Natural killer cell (primary cell): ENCODE measurements at places on chromosomes 13 and 19. TPM values are rescaled to one million over a fixed set of nuclear protein-coding genes. Genes with fewer than 3 reads are reported as not detected.

DNA sequence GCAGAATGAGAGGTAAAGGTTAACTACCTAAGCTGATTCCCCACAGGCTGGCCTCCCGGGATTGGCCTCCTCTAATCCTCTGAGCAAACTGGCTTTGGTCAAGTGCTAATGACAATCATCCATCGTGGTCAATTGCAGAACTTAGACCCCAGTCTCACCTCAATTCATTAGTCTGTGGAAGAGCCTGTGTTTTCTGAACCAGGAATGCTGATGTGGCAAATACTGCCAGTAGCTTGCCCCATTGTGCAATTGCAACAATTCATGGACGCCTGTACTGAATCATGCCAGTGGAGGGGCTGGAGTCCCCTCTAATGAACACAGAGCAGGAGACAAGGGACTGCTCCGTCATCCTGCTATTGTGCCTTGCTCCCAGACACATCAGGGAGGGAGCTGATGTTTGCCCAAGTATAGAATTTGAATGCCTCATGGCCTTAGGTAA lies 1256.5 kb downstream of the EFNB2 start:
- no peak overlapping the region for H3K4me3 ChIP-seq
- H3K27me3 ChIP-seq: no peaks in the 10 kb centered on the region
- no peak for DNase-seq
- H3K27ac ChIP-seq: no peak overlapping the region

GRCh38 chr13:53743906-53744305 lies 715.3 kb downstream of the OLFM4 start:
- H3K36me3 ChIP-seq: no peaks in the 10 kb centered on the region
- no peaks in the 10 kb centered on the region for H3K4me1 ChIP-seq
- no peak overlapping the region for H3K27ac ChIP-seq
- no peak overlapping the region for H3K4me3 ChIP-seq
- H3K27me3 ChIP-seq: no peaks in the 10 kb centered on the region

GRCh38 chr13:107296804-107297203 lies 728.9 kb upstream of the ARGLU1 start:
- H3K4me3 ChIP-seq: no peak overlapping the region
- H3K27ac ChIP-seq: no peak overlapping the region
- no peaks in the 10 kb centered on the region for H3K27me3 ChIP-seq

GRCh38 chr13:109667807-109668291 lies 118.5 kb downstream of the IRS2 start:
- no peak overlapping the region for H3K27ac ChIP-seq
- no peaks in the 10 kb centered on the region for H3K27me3 ChIP-seq
- no peaks in the 10 kb centered on the region for H3K36me3 ChIP-seq
- H3K4me3 ChIP-seq: no peak overlapping the region
- no peak for DNase-seq
- H3K4me1 ChIP-seq: no peaks in the 10 kb centered on the region

DNA sequence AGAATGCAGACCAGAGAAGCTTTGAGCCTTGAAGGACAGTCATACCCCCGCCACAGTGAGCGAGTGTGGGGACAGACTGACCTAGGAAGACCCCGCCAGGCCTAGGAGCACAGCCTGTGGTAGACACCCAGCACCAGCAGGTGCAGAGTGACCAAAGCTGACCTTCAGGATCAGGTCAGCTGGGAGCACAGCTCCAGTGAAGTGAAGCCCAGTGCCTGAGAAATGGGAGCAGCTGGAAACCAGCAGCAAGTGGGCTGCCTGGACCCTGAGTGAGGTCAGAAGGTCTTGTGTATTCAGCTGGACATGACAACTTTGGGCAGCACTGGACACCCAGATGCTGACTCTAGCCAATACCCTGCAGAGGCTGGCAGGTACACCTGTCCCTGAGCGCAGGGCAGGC lies 268.9 kb downstream of the TEX29 start:
- no peaks in the 10 kb centered on the region for H3K36me3 ChIP-seq
- no peaks in the 10 kb centered on the region for H3K4me1 ChIP-seq
- H3K4me3 ChIP-seq: no peak overlapping the region

GRCh38 chr13:84491952-84492351 lies 609.7 kb upstream of the SLITRK1 start:
- no peak overlapping the region for H3K27ac ChIP-seq
- DNase-seq: no peak
- no peak overlapping the region for H3K4me3 ChIP-seq
- no peaks in the 10 kb centered on the region for H3K27me3 ChIP-seq
- H3K36me3 ChIP-seq: no peaks in the 10 kb centered on the region

GRCh38 chr19:10884274-10884673 lies 12.9 kb downstream of the CARM1 start:
- no peak for DNase-seq
- H3K36me3 ChIP-seq: no peaks in the 10 kb centered on the region
- peaks cover 3% of the 10 kb centered on the region for H3K4me1 ChIP-seq
- no peak overlapping the region for H3K4me3 ChIP-seq
- H3K27ac ChIP-seq: no peak overlapping the region

GRCh38 chr19:56174550-56174949 lies 1.3 kb upstream of the GALP start:
- H3K4me1 ChIP-seq: peaks cover 5% of the 10 kb centered on the region
- no peaks in the 10 kb centered on the region for H3K27me3 ChIP-seq
- H3K27ac ChIP-seq: no peak overlapping the region
- no peak for DNase-seq

- H3K4me1 ChIP-seq: no peaks in the 10 kb centered on the region
- no peaks in the 10 kb centered on the region for H3K27me3 ChIP-seq
- H3K36me3 ChIP-seq: no peaks in the 10 kb centered on the region
These were observed 914.7 kb downstream of the SLITRK5 start for GRCh38 chr13:88585861-88586260.

BCL3 gene
- 152 TPM for total RNA-seq

CBLC gene
- total RNA-seq: not detected

ELOF1 gene
- 46.4 TPM for total RNA-seq

CEACAM18 gene
- not detected for total RNA-seq

ZNF729 gene
- not detected for total RNA-seq

HSH2D gene
- total RNA-seq: 203 TPM
